ENCODE measurements at places on chromosomes 13 and 19.
A peak's percentile ranks its signal among the peaks of the same experiment; 100 is the strongest.

DNA sequence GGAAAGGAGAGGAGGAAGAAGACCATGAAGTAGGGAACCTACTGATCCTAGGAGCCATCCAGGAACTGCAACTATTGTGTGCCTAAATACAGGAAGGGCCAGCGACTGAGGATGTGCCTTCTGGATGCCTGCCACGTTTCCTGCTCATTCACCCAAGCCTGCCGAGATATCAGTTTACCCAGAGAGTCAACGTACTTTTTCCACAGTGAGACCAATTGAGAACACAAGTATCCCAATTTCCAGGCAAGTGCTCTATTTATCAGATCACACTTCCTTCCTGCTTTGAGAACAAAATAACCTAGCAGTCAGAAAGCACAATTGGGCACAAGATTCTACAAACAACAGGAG, 122.4 kb downstream of the AKAP11 start:
- no peak for DNase-seq

- no peak for DNase-seq
These were observed 5.2 kb upstream of the OR10H1 start for GRCh38 chr19:15820646-15821045.

DNA sequence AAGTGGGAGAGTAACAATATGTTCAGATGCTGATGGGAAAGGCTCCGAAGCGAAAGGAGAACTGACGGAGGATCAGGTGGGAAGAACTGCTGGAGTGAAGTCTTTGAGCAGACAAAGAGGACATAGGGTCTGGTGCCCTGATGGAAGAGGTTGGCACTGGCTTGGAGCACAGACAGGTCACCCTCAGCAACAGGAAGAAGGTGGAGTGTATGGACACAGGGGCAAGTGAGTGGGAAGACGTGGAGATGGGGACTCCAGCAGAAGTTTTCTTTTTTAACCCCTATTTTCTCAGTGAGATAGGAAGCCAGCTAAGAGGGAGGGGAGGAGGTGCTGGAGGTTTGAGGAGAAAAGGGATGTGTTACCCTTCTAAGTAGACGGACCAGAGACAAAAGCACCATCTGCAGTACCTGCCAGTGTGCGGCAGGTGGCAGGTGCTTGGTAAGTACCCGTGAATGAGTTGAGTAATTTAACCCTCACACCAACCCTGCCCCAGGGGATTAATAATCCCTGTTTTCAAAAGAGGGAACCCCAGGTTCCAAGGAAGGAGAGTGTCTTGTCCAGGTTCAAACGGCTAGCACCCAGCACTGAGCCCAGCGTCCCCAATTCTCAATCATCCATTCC, 11.2 kb downstream of the HAS1 start:
- DNase-seq: peak; percentile 12

GRCh38 chr13:99867535-99868257, 103.9 kb downstream of the ZIC5 start:
- DNase-seq: no peak

DNA sequence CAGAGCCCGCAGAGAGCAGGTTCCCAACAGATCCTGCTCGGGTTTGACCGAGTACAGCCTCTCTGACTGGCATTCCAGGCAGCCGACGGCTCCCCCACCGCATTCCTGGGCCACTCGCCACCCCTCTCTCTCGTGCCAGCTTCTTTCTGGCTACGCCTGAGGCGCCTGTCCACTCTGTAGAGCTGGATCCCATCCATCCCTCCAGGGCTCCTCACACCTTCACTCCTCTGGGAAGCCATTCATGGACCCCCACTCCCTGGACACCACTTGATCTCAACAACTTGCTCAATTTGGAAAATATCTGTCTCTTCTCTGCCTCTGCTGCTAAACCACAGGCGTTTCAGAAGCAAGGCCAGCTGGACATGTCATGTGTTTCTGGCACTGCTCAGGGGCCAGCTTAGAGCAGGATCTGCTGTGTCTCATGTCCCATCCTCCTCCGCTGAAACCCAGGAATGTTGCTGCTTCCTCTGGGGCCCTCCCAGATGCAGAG, 30.6 kb upstream of the ATP1A3 start:
- DNase-seq: peak; percentile 69

- peak; percentile 95 for DNase-seq
These were observed 7.6 kb downstream of the EGLN2 start for GRCh38 chr19:40806423-40807146.

- no peak for DNase-seq
These were observed 27.4 kb downstream of the GRIK5 start for GRCh38 chr19:42042455-42043170.

GRCh38 chr19:28294395-28294794, 918.6 kb downstream of the UQCRFS1 start:
- no peak for DNase-seq

DNA sequence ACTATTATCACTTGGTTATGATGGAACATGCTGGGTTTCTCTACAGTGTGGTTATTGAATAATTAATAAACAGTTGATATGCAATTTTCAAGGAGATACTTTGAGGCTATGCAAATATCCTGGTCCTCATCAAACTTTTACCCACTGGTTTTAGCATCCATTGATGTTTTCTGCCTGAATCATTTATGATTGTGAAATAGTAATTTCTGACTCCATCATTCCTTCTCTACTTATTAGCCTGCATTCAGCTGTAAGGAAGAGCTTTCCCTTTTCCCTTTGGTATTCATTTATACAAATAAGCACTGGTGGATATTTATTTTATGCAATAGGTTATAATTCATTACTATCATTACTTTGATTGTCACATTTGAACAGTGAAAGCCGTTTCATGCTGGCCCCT, 13.9 kb upstream of the DNAJC15 start:
- DNase-seq: peak; percentile 71

GRCh38 chr19:32345261-32346207, at the start of gene ZNF507:
Gene ZNF507 (plus strand): TSS chr19:32345610. CDS start chr19:32352831, 7,221 bp downstream.
- DNase-seq: peak; percentile 93

GRCh38 chr19:47005164-47005641, 14.4 kb upstream of the NPAS1 start:
- no peak for DNase-seq

DNA sequence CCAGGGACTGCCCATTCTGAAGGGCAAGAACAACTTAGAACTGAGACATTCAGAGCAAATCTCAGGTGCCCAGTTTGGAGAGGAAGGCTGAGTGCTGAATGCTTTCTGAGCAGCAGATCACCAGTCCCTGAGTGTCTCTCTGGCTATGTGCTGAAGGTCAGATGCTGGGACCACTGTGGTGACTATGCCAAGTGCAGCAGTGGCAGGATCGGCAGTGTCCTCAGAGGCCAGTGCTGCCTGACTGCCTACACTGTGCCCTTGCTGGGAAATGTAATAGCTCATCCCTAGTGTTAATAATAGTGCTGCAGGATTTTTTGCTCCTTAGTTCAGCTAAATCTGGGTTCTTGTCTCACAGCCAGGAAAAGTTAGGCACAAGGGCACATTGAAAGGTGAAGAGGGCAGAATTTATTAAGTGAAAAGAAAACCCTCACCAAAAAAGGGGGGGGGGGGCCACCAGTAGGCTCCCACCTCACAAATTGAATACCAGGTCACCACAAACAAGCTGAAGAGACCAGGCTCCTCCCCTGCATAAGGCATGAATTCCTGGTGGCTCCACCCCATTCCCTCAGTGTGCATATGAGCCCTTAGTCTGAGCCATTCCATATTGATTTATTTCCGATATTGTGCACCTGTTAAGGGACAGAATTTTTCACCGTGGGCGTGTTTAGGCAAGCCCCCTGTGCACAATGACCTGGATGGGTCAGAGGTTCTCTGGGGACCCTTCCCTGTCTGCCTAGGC, 18.5 kb downstream of the RFXAP start:
- no peak for DNase-seq

GRCh38 chr13:76245211-76245610, 609.1 kb downstream of the LMO7 start:
- DNase-seq: no peak

DNA sequence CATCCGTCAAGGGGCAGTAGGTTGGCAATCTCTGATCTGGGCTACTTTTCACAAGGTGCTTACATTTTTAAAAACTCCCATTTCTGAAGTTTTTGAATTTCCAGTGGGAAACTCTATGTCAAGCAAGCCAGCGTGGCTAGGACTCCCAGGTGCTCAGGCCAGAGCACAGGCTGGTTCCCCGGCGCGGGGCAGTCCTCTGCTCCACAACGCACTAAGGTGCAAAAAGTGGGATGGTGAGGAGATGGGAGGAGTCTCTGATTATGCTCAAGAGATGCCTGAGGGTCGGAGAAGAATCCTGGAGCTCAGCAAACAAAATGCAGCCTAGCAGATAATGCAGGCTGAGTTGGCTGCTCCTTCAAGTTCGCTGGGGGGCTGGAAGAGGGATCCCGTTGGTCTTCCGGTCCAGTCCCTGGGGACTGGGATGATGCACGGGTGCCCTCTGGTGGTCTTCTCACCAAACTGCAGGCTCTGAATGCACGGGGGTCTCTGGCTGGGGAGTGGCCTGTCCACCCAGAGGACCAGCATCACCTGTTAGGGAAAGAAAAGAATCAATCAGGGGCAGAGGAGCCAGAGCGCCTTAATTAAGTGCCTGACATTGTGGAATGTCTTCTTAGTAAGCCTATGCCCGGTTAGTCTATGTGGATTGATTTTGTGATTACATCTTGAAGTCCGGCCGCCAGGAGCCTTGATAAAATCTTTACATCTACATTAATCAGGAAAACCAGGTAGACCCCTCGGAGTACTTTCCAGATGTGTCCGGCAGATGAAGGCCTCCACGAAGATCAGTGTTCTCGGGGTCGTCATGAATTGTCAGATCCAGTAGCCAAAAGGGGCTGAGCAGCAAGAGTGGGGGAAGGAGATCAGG, 244.4 kb upstream of the MAB21L1 start:
- DNase-seq: peak; percentile 83

- no peak for DNase-seq
These were observed 6.9 kb upstream of the CBY2 start for GRCh38 chr13:45695198-45695730.

DNA sequence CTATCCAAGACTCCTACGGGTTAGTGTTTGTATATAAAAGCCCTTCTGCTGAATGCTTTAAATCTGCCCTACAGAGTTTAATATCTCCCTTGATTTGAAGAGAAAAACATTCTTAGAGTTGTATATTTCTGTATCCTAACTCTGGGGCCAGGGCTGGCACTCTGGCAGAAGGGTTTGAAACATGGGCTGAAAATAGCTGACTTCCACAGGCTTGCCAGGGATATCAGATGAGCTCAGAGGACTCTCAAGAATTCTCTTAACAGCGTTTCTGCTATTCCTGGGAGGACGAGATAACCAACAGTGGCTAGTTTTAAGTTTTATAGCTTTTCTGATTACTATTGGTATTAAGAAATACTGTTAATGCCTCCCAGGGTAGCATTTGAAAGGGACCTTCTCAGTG, 127.5 kb downstream of the LIG4 start:
- no peak for DNase-seq

DNA sequence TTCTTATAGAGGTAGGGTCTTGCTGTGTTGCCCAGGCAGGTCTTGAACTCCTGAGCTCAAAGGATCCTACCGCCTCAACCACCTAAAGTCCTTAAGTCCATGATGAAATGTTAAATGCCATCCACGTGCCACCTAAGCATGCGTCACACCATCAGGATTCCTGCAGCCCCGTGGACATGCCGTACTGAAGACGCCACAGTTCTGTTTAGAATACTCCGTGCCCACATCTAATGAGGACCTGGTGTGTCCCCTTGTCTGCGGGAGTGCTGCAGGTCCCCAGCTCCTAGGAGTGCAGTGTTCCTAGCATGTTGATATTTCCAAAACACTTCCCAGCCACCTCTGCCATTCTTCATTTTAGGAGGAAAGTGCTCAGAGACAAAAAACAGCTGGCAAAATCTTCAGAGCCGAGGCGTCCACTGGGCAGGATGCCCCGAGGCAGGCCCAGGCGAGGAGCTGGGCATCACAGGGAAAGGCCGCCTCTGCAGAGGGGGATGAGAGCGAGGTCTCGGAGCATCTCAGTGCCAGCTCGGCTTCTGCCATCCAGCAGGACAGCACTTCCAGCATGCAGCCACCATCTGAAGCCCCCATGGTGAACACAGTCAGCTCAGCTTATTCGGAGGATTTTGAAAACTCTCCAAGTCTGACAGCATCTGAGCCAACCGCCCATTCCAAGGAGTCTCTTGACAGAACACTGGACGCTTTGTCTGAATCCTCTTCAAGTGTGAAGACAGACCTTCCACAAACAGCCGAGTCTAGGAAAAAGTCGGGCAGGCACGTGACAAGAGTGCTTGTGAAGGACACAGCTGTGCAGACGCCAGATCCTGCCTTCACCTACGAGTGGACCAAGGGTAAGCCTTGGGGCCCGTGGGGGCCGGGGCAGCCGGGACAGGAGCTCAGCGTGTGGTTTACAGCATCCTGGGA, 13.2 kb downstream of the C19orf44 start:
- no peak for DNase-seq

DNA sequence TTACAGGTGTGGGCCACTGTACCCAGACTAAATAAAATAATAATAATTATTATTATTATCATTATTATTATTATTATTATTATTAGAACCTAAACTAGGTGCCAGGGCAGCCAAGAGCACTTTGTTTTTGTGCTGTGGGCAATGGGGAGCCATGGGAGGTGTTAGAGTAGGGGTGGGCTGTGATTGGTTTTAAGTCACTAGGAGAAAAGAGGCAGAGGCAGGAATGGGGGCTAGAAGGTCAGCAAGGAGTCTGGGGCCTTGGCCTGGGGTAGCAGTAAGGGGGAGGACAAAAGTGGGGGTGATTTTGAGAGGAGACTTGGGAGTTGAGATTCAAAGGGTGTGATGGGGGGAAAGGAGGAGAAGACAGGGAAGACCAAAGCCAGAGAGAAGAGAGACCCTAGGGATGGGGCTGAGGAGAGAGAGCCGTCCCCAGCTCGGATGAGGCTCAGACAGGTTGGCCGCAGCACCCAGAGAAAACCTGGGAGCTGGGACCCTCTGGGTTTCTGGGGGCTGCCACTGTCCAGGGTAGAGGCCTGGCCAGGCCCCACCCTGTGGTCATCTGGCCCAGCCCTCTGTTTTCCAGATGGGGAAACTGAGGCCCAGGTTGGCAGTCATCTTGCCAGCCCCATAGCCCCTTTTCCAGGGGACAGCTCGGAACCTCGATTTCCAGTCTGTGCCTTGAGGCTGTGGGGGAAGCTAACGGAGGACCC, 17.8 kb upstream of the BTBD2 start:
- no peak for DNase-seq

DNA sequence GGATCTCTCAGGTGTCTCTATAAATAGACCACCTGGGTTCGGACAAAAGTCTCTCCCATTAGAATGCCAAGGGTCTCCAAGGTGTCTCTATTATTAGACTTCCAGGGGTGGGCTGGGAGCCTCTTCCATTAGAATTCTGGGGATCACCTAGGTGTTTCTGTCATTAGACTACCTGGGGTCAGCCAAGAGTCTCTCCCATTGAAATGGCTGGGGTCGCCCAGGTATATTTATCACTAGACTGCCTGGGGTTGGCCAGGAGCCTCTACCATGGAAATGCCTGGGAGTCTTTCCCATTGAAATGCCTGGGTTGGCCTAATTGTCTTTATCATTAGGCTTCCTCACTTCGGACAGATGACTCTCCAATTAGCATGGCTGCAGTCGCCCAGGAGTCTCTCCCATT, 1565.5 kb downstream of the UQCRFS1 start:
- no peak for DNase-seq

DNA sequence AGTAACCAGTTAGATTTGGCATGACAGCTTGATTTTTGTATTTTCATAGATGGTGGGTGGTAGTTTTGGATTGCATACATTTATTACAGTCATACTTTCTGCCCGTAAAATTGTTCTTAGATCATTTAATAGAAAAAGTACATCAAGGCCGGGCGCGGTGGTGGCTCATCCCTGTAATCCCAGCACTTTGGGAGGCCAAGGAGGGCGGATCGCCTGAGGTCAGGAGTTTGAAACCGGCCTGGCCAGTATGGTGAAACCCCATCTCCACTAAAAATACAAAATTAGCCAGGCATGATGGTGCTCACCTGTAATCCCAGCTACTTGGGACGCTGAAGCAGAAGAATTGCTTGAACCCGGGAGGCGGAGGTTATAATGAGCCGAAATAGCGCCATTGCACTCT, 55.0 kb upstream of the UBE2L5 start:
- no peak for DNase-seq
